ENCODE measurements at places on chromosomes 6 and 20.

DNA sequence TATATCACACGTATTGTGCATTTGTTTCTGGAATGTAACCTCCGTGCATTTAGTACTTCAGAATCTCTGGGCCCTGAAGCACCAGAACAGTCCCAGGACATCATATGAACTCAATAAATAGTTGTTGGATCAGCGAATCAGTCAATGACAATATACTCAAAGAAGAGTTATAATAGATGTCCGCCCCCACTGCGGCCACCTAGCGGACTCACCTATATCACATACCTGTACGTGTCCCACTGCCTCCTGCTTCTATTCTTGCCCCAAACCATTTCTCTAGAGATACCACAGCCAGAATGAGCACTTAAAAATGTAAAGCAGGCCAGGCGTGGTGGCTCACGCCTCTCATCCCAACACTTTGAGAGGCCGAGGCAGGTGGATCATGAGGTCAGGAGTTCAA is 73.9 kb downstream of the DCDC2 start:
- DNase-seq: no peak

GRCh38 chr6:39496915-39497314 is 174.4 kb upstream of the KCNK16 start:
- DNase-seq: no peak

DNA sequence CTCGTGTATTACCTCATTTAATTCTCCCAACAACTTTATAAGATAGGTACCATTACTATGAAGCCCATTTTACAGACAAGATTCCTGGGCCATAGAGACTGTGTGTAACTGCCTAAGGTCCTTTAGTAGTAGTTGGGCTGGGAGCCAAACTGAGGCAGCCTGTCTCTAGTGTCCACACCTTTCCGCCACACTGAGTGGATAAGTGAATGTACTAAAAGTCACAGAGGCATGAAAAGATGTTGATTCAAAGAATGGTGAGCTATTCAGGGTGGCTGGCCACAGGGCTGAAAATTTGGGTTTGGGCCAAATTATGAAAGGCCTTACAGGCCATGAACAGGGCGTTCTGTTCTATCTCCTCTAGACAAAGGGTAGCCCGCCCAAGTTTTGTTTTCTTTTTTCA is 11.0 kb downstream of the CD24 start:
- no peak for DNase-seq

- DNase-seq: no peak
These were observed 204.7 kb upstream of the ARG1 start for GRCh38 chr6:131368198-131368911.

- DNase-seq: no peak
These were observed 144.2 kb upstream of the CENPW start for GRCh38 chr6:126195625-126196236.
